Jurkat, Clone E6-1 (cell line): ENCODE measurements at places on chromosomes 2 and 18.
A peak's percentile ranks its signal among the peaks of the same experiment; 100 is the strongest.

- DNase-seq, result no peak
These were observed 224.4 kb upstream of the APCDD1 start for GRCh38 chr18:10230072-10230471.

DNA sequence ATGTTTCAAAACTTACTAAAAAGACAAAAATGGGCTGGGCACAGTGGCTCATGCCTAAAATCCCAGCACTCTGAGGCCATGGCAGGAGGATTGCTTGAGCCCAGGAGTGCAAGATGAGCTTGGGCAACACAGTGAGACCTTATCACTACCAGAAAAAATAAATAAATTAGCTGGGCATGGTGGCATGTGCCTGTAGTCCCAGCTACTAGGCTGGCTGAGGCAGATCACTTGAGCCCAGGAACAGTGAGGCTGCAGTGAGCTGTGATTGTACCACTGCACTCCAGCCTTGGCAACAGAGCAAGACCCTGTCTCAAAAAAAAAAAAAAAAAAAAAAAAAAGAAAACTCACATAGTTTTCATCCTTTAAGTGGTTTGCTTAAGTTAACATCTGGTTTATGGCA, 6.4 kb downstream of the TSPYL6 start:
- DNase-seq, result no peak

DNA sequence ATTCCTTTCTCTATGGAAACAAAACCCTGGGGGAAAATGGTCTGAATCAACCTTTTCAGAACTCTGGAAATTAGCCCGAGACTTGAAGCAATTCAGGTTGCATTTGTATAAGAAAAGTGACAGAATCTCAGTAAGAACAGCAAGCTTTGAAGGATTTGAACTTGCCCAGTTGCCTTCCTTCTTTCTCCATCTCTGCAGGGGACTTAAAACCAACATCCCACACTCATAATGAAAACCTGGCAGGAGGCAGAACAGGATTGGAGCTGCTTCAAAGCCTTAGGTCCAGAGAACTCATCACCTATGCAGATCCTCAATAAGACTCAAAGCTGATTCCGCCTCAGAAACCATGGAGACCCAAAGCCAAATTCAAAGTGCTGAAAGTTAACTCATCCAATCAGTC, 790.5 kb upstream of the ID2 start:
- DNase-seq, result no peak

GRCh38 chr2:219769090-219769910, 141.9 kb downstream of the SLC4A3 start:
- DNase-seq, result no peak

DNA sequence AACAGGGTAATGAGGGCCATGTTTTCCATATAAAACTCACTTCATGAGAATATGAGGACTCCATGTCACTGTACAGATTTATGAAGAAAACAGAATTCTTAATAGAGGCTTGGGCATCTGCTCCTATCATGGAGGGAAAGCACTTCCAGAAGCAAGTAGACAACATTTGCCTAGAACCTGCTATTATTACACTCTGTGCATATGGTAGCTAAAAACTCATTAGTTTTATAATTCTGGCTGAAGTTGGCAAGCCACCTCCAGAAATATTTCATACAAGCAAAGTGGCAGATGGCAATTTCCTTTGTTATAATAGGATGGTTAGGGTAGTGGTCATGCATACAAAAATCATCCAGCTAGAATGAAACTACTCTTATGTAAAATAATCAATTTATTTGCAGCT, 65.8 kb upstream of the TLK1 start:
- no peak for DNase-seq

GRCh38 chr2:221335219-221335752, 236.8 kb downstream of the EPHA4 start:
- no peak for DNase-seq

GRCh38 chr2:38875227-38875575, 533 bp downstream of the DHX57 start:
- DNase-seq, result no peak

DNA sequence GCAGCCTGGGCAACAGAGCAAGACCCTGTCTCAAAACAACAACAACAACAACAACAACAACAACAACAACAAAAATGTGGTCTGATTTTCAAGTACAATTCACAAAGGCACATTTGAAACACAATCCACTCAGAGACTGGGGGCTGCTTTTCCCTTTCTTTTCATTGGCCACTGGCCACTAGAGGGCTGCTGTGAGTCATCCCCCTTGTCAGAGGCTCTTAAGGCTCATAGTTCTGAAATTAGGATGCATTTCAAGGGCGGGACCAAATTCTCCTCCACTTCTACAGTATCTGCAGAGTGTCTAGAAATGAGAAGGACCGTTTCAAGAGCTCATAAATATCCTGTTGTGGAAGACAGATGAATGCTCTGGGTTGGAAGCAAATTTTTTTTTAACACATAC, 285.4 kb downstream of the NRXN1 start:
- DNase-seq, result no peak

DNA sequence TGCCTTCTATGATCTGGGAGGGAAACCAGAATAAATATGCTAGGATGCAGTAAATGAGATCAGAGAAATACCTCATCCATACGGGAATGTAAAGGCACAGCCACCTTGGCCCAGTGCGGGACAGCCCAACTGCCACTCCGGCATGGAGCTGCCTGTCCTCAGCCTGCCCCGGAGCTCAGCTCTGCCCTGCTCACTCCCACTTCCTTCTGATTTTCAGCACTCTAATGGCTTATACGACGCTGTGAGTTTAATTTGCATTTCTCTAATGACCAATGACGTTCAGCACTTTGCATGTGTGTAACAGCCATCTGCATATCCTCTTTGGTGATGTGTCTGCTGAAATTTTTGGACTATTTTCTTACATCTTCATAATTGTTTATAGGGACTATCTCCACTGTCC, 172.5 kb upstream of the RAB6C start:
- DNase-seq, result no peak

GRCh38 chr2:151043484-151043883, 218.2 kb downstream of the RBM43 start:
- DNase-seq, result no peak

DNA sequence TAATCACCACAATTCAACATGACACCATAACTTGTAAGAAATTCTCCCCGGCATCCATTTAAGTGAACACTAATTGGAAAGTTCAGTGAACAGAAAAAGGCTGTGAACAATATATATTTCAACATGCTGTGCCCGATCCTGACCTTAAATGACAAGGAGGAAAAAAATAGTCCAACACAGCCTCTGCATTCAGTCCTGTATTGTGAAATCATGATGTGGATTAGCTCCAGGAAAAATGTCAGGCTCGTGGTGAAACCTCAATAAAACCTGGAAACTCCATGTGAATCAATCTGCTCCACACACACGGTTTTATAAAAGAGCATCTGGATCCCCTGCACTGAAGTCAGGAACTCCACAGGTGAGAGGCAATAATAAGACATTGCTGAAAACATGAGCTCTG, 145.4 kb upstream of the SPOPL start:
- no peak for DNase-seq

DNA sequence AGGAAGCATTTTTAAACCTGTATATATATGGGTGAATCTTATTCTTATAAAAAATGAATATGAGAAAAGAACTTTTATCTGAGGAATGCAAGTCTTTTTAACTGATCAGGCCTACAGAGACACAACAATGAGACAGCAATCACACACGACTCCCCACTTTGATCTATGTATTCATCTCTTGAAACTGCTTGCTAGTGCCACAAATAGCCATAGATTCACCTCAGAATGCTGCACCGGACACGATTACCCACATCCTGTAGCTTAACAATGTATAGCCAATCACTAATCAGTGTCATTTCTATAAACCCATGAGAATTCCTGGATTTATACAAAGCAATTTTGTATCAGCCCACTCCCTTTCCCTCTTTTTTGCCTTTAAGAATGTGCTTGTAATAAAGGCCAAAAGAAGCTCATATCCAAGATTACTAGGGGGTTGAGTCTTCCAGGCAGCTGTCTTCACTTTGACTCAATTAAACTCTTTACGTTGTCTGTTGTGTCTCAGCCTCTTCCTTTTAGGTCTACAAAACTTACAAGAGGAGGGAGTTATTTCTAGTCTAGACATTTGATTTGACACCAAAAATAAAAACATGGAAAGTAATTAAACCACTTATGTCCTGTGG, 94.9 kb downstream of the MBD2 start:
- peak; percentile 37 for DNase-seq

DNA sequence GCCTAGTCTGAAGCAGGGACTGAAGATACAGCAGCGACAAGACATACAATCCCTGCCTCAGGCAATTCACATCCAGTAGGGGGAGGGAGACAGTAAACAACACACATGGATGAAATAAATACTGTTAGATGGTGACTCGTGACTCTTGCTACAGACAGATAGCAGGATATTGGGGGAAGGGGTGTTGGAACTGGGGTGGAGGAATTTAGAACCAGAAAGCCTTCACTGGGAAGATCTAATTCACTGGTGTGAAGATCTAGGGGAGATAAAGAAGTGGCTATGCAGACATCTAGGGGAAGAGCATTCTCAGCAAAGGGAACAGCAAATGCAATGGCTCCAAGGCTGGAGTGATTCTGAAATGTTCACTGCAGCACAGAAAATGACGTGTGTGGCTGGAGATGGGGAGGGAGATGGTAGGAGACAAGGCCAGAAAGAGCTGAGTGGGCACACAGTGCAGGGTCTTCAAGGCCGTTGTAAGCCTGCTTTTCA, 52.6 kb upstream of the TMEM163 start:
- DNase-seq, result no peak

- no peak for DNase-seq
These were observed 165.8 kb downstream of the UBE2E3 start for GRCh38 chr2:181146171-181146570.

DNA sequence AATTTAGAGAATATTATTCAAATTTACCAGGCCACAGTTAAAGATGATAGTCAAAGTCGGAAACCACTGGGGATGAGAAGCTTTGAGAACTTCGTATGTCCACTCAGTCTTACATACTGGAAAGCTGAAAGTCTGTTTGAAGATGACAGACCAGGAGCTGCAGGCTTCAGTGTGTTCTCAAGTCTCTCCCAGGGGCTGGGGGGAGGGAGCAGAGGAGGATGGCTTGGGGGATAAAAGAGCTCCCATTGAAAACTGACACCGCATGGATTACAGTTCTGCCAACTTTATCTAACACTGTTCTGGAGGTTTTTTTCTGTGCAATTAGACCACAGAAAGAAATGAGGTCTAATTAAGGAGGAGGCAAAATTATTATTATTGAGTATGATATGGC, 170.5 kb upstream of the ALKAL2 start:
- no peak for DNase-seq

DNA sequence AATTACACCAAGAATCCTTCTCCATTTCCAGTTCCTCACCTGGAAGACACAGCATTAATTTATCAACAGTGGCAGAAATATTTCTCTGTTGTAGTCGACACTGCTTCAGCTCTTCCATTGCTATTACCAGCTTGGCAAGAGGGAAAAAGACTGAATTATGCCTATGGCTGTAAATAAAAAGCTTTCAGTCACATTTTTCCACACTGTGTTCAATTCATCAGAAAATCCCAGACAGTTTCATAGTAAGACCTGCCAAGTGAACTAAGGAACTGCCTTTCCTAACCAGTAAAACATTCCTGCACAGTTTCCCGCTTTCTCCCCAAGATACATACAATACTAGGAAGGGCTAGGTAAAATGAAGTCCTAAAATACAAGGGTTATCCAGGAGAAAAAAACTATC, 94.7 kb downstream of the EXOC6B start:
- DNase-seq, result no peak

DNA sequence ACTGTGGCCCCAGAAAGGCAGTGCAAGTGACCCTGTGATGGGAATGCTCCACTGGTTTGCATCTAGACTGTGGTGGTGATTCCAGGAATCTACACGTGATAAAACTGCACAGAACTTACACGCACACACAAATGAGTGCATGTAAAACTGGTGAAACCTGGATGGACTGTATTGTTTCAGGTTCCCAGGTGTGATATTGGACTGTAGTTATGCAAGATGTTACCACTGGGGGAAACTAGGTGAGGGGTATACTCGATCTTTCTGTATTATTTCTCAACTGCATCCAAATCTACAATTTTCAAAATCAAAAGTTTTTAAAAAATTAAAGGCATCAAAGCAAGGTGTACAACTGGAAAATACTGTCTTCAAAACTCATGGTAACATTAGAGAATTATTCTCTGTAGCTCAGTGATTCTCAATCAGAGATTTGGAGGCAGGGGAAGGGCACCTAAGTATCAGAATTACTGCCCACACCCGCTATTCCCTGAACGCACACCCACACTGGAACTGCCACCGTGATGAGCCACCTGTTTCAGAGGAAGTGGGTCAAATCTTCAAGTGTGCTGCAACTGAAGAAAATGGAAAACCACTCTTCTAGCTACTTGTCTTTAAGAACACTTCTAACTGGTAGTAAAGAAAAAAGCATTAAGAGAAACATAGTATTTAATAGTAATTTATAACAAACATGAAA, 26.7 kb downstream of the PTPN2 start:
- DNase-seq, result peak; percentile 93

- DNase-seq, result no peak
These were observed 102.8 kb downstream of the RBMS1 start for GRCh38 chr2:160390544-160391455.

DNA sequence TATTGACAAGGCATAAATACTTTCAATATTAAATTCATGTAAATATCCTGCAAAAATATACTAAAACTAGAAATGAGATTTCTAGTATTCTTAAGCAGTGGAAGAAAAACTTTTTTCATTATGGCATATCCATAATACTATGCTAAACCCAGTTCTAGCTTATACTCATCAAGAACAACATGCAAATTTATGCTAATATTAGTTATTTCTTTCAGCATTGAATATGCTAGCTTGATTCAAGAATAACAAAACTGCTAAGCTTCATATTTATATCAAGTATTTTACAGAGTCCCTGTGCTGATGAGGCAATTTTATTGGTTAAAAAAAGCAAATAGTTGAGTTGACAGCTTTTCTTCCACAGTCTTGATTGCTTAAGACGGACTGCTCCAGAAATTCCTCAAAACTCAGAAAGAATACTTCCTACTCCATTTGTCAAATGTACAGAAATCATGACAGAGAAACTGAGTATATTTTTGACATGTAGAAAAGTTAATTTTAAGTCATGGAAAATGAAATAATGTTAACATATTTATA, 105.0 kb downstream of the PIGN start:
- DNase-seq, result no peak

DNA sequence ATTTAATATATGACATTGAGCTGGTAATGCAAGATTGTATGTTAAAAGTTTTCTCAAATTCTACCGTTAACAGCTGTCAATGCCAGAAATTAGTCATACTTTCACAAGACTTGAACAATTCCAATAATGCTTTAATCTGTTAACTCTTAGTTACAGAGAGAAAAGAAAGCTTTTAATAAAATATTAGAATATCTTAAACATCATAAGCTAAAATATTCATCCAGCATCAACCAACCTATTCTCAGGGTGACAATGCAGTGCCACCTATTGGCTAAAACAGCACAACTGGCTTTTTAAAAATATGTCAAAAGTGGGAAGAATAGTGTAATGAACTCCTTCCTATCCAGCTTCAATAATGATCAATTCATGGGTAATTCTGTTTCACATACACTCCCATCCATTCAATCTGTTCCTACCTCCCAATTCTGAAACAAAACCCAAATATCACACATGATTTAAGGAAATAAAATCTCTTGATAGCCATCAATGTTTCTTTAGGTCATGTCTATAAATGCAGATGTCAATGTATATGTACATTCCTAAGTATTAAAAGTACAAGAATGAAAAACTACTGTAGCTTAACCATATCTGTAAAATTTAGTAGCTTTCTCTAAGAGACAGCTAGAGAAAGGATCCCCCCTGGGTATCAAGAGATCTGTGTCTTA, 79.8 kb upstream of the CCDC141 start:
- DNase-seq, result no peak
